ENCODE measurements at places on chromosomes 4 and X.

DNA sequence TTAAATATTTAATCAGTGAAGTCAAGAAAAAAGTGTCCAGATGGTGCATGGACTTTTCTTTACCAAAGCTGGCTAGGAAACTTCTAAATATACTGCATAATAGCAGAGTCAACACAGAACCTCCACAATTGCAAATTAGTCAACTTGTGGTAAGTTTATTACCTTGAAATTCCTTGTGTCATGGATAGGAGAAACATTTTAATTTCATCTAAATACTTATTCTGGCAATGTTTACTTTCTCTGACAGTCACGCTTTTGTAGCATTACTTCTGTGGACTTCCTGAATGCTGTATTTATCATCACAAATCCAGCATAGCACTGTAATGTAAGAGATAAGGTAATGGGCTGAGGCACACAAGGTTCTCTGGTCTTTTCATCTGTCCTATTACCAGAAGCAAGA, 2266.1 kb downstream of the PCDH7 start:
- ATAC-seq, result no peak

DNA sequence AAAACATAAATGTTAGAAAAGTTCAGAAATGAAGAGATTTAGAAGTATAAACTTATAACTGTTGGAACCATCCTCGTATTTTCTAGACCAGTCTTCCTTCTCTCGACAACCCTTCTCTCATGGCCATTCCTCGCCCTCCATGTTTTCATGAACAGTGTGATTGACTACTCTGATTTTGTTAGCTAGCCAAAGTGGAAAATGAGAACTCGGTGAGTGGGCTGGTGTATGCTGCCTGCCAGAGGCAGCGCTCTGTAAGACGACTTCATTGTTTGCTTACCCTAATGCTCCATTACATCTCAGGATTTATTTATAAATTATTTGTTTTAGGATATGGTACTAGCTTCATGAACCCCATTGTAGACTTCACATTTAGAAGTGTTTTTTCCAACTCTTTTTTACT, 153.0 kb downstream of the CBR4 start:
- ATAC-seq, result no peak

GRCh38 chrX:139691843-139692505, 16.0 kb downstream of the MCF2 start:
- ATAC-seq, result peak; percentile 55

DNA sequence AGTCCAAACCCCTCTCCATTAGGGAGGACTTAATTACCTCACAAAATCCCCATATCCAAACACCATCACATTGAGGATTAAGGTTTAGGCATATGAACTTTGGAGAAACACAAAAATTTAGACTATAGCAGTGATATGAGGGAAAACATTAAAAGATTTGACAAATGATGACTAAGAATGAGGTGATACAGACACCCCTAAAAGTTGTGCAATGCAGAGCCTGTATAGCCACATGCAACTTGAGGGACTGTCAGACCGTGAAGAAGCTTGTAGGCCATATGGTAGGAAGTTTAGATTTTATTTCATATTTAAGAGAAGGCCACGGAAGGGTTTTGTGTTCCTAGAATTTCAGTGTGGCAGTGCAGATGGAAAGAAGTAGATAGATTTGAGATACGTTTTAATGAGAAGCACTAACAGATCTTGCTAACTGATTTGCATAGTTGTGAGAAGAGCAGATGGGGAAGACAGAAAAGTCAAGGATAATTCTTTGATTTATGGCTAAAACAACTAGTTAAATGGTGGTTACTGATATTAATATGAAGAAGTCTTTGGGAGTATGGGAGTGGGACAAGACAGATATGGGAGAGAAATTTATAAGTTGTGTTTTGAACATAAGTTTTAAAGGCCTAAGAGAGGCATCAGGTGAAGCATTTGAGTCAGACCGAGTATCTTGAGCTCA, 5.5 kb upstream of the FIP1L1 start:
- no peak for ATAC-seq

DNA sequence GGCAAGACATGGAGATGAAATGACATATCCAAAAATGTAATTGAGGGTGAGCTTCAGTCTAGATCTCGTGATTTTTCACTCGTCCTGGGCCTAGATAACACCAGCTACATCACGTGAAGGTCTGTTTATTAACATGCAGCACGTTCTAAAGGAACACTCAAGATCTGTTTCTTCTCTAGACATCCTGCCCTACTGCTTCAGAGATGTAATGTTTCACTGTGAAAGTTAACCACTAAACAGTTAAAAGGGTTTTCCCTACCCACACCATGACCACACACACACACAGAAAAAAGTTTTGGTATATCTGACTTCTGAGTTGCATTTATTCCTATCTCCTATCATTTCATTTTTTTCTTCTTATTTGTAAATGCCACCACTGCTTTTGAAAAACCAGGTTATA, 52.3 kb upstream of the SMIM31 start:
- ATAC-seq, result no peak

DNA sequence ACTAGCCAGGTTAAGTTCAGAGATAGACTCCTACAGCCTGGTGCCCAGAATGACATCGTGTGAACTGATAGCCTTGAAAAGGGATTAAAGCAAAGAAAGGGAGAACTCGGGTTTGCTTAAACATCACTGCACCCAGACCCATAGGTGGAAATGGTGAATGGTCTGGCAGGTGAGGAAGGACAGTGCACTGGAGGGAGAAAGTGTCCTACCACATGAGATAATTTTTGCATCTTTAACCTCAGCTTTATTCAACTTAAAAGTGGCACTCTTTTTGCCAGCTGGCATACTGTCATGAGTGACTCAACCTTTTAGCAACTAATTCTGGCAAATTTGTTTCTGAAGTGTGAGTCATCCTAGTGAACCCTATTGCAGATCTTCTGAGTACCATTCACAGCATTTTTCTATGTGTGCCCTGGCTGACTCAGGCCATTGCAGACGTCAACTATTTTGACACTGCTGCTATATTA, 53.0 kb upstream of the DAPP1 start:
- ATAC-seq, result peak; percentile 95

DNA sequence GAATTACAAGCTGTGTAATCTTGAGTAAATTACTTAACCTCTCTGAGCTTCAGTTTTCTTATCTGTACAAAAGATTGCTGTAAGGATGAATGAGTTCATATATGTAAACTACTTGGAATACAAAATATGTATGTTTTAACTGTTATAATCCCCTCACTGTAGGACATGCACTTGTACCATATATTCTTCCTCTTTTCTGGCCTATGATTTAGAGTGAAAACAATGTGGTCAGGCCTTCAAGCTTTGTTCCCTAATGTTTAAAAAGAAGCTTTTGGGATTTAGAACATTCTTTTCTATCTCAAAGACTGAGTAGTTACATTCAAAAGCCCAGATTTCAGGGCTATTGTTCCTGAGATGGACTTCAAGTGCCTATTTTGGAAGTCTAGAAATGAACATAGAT, 26.7 kb upstream of the GPRIN3 start:
- ATAC-seq, result no peak

DNA sequence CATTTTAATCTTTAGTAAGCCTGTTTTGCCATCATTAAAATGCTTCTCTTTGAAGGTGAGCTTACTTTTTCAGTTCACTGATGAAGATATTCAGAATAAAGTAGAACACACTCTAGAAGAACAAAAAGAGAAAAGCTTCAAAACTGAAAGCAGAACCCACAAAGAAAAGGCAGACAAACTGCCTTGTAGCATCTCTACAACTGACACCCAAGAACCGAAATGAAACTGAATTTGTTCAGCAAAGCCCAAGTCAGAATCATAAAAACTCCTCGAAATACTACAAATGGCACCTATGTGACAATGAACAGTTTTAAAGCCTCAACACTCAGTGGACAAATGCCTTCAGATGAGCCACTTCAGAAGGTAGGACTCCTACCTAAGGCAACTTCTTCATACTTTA, 83.6 kb downstream of the MAML3 start:
- ATAC-seq, result no peak

DNA sequence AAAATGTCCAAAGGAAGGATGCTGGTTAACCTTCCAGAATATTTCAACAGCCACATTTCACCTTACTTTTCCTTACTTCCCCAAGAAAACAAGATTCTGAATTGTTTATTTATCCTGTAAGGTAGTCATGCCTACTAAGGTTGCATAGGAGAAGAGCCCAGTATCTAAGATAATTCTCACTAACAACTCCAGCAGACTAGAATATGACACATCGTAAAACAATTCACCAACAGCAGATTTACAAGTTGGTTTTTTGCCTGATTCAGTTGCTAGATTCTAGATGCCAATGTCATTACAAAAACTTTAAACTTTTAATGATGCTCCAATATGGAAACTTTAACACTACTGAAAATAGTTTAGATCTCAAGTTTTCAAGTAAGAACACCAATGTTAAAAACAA, 176.4 kb downstream of the IL13RA2 start:
- ATAC-seq, result no peak

Measured in motor neuron (in vitro differentiated cells).